ENCODE measurements at places on chromosomes 7 and 10. TPM values are rescaled to one million over a fixed set of nuclear protein-coding genes. Genes with fewer than 3 reads are reported as not detected.

DNA sequence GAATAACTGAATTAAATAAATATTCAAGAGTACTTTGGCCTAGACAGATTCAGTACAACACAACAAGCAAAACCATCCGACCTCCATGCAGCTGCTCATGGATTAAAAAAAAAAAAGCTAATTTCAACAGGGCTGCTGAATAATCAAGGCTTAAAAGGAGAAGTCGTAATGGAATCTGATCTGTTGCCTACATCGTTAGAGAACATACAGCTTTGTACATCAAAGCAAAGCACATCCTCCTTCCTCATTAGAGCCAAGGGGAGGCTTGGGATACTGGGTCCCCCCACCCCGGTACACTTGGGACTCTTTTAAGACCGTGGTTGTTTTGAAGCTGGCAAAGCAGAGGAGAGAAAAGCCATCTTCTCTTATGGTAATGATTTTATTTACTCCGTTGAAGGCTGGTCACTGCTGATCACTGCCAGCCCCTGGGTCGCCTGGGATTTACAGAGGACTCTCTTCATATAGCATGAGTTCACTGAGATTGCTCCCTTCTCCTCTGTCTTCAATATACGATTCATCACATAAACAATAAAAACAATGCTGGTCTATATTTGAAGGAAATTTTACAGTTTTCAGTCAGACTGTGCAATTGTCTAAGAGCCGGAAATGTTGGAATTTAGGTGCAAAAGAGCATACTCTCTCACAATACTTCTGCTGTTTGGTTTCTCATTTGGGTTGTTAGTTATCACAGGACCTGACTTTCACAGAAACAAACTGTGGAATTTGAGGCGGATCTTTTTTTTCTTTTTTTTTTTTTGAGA is 148.8 kb downstream of the FAM107B start:
- no peaks in the 10 kb centered on the region for H3K27me3 ChIP-seq
- H3K4me3 ChIP-seq: no peak overlapping the region
- H3K27ac ChIP-seq: no peak overlapping the region
- no peaks in the 10 kb centered on the region for H3K36me3 ChIP-seq
- no peaks in the 10 kb centered on the region for H3K4me1 ChIP-seq

Gene PIP
- not detected for total RNA-seq

DNA sequence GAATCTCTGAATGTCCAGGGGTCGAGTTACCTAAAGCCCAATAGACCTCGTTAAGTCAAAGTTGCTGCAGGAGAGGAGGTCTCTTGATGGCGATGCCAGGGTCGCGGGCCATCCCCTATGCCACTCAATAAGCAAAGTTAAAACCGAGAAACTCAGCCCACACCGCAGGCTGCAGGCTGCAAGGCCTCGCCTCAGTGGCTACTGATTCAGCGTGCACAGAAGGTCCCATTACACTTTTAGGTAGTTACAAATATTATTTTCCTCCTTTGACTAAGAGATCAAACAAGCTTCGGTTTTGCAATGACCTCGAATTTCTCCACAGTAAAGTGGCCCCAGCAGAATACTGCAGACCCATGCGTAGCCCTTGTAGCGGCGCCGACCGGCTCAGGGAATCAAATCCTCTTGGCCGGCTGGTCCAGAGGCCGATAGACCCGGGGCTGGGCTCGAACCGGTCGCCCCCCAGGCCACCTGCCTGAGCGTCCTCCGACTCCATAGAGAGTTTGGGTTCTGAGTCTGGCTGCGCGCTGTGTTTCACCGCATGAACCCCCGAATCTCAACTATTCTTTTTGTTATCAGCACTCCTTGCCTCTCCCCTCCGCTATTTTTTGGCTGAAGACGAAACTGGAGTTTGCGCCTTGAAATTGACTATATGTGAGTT is 2.3 kb downstream of the C1QL3 start:
- H3K4me3 ChIP-seq: no peak overlapping the region
- no peak overlapping the region for H3K27ac ChIP-seq
- H3K4me1 ChIP-seq: peaks cover 24% of the 10 kb centered on the region
- H3K36me3 ChIP-seq: no peaks in the 10 kb centered on the region
- H3K27me3 ChIP-seq: peaks cover 20% of the 10 kb centered on the region

DNA sequence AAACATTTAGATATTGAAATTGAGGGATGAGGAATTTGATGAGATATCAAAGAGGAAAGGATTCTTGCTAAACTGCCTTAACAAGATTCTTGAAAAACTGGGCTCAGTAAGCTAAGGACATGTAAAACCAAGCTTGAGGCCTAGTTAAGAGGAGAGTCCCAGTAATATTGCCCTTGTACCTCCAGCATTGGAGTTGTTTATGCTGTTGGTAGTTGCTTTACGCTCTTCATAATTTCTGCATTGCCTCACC is 156.1 kb upstream of the TRIM24 start:
- H3K36me3 ChIP-seq: no peaks in the 10 kb centered on the region
- no peaks in the 10 kb centered on the region for H3K4me1 ChIP-seq
- DNase-seq: no peak
- H3K27ac ChIP-seq: no peak overlapping the region
- H3K27me3 ChIP-seq: no peaks in the 10 kb centered on the region

Gene WNT2
- total RNA-seq: not detected

DNA sequence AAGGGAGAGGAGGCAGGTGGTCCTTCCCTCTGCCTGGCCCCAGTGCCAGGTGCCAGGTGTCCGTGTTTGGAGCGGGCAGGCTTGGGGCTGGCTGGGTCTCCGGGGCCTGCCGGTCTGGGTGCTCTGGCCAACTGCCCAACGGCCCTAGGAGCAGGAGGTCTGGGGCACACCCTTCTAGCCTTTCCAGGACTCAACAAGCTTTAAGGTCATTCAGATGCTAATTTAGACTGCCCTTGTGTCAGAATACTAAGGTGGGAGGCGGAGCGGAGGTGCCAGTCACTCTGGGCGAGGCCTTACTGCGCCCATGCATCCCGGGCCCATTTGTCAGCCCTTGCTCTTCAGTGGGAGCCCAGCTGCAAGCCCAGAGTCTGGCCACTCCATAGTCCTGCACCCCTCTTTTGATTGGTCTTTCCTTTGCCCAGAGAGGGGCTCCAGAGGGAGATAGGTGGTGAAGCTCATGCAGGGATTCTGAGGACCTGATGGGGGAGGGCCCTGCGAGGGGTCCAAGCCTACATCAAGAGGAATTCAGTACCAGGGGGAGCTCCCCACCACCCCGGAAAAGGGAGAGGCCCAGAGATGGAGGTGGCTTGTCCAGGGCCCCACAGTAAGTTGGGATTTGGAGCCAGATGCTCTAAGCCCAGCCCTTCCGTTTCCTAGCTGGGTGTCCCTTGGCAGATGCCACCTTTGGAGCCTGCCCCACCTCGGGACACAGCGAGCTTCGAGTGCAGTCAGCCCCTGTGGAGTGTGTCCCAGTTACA is 1.3 kb downstream of the PGAM2 start:
- no peak overlapping the region for H3K27ac ChIP-seq
- H3K4me1 ChIP-seq: peaks cover 24% of the 10 kb centered on the region
- no peak overlapping the region for H3K4me3 ChIP-seq
- peaks cover 8% of the 10 kb centered on the region for H3K36me3 ChIP-seq

Gene LRIT1
- not detected for total RNA-seq

Gene SOSTDC1
- total RNA-seq: not detected

Gene SP8
- total RNA-seq: not detected

Gene RTKN2
- not detected for total RNA-seq

Gene KAZALD1
- total RNA-seq: 1.6 TPM

- H3K36me3 ChIP-seq: no peaks in the 10 kb centered on the region
- H3K4me3 ChIP-seq: no peak overlapping the region
- DNase-seq: peak; percentile 8
- no peaks in the 10 kb centered on the region for H3K4me1 ChIP-seq
- H3K27ac ChIP-seq: no peak overlapping the region
- no peaks in the 10 kb centered on the region for H3K27me3 ChIP-seq
Measured at GRCh38 chr7:104627516-104627915, 299.1 kb downstream of the LHFPL3 start.

Gene PRSS2
- total RNA-seq: 15,993 TPM

Gene EFCAB10
- not detected for total RNA-seq

Gene TMEM176A
- total RNA-seq: 27.5 TPM

Gene ZNF365
- 1.6 TPM for total RNA-seq

- no peak overlapping the region for H3K27ac ChIP-seq
- no peaks in the 10 kb centered on the region for H3K4me1 ChIP-seq
- no peaks in the 10 kb centered on the region for H3K27me3 ChIP-seq
Measured at GRCh38 chr10:87976101-87976743, 112.8 kb downstream of the PTEN start.

Gene BICC1
- 42.0 TPM for total RNA-seq

GRCh38 chr10:22103701-22104470 is 100.4 kb upstream of the DNAJC1 start:
- H3K27ac ChIP-seq: no peak overlapping the region
- no peaks in the 10 kb centered on the region for H3K4me1 ChIP-seq
- no peaks in the 10 kb centered on the region for H3K36me3 ChIP-seq
- no peaks in the 10 kb centered on the region for H3K27me3 ChIP-seq
- no peak for DNase-seq
- H3K4me3 ChIP-seq: no peak overlapping the region

- H3K27ac ChIP-seq: no peak overlapping the region
- no peaks in the 10 kb centered on the region for H3K36me3 ChIP-seq
- peaks cover 3% of the 10 kb centered on the region for H3K4me1 ChIP-seq
Measured at GRCh38 chr7:39271402-39271801, 293.7 kb downstream of the POU6F2 start.

Gene MOSPD3
- total RNA-seq: 8.6 TPM

Gene PON3
- 3.0 TPM for total RNA-seq

DNA sequence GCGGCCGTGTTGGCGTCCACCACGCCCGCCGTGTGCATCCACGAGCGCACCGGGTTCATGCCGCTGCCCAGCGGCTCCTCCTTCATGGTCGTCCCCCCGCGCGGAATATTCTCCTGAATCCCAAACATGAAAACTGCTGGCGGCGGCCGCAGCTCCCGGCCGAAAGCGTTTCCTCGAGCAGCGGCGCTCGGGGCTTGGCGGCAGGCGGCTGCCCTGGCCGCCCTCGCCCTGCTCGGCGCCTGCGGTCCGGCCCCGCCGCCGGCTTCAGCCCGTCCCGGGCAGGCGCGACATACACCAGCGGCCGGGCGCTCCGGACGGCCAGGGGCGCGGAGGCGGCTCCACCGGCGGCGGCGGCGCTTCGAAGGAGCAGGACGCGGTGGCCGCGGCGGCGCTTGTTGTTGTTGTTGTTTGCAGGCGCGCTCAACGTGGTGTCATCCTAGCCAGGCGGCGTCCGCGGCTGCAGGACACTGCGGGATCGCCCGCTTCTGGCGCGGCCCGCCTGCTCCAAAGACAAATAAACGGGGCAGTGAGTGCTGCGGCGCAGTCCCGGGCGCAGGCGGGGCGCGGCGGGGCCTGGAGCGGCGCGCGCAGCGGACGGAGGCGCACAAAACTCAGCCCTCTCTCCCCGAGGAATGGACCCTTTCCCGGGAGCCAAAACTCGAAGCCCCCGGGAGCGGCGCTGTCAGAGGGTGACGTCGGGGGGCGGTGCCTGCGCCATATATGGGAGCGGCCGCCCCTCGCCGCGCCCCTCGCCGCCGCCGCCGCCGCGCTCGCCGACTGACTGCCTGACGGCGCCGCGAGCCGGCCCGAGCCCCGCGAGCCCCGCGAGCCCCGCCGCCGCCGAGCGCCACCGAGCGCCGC is at the start of gene EBF3:
EBF3 (minus strand) TSS at position 634 of the 861 bp plus-strand sequence; CDS start at position 128, 506 bp downstream.
- DNase-seq: peak; percentile 55
- H3K36me3 ChIP-seq: no peaks in the 10 kb centered on the region
- peak within 1 kb of the TSS; percentile 24 for H3K27ac ChIP-seq
- H3K27me3 ChIP-seq: peaks cover 76% of the 10 kb centered on the region
- H3K4me1 ChIP-seq: peaks cover 49% of the 10 kb centered on the region
- no peak within 1 kb of the TSS for H3K4me3 ChIP-seq

DNA sequence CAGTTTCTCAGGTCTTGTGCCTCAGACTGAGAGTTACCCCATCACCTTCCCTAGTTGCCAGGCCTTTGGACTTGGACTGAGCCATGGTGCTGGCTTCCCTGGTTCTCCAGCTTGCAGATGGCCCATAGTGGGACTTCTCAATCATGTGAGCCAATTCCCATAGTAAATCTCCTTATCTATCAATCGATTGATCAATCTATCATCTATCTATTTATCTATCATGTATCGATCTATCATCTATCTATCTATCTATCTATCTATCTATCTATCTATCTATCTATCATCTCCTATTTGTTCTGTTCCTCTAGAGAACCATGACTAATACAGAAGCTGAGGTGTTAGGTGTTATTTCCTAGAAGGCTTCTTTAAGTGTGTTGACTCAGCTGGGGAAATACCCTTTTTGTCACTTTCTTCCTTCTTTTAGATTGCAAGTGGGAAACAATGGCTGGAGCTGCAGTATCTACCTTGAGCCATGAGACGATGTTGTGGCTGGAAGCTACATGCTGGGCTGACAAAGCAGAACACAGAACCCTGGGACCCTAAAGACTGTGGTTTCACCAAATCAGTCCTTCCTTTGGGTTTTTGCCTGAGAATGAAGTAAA is 234.7 kb upstream of the GLI3 start:
- H3K27ac ChIP-seq: no peak overlapping the region
- no peak overlapping the region for H3K4me3 ChIP-seq
- no peaks in the 10 kb centered on the region for H3K36me3 ChIP-seq
- no peak for DNase-seq

- H3K36me3 ChIP-seq: no peaks in the 10 kb centered on the region
- H3K4me3 ChIP-seq: no peak overlapping the region
- DNase-seq: no peak
- no peaks in the 10 kb centered on the region for H3K27me3 ChIP-seq
Measured at GRCh38 chr10:26488344-26488743, 50.2 kb downstream of the APBB1IP start.

DNA sequence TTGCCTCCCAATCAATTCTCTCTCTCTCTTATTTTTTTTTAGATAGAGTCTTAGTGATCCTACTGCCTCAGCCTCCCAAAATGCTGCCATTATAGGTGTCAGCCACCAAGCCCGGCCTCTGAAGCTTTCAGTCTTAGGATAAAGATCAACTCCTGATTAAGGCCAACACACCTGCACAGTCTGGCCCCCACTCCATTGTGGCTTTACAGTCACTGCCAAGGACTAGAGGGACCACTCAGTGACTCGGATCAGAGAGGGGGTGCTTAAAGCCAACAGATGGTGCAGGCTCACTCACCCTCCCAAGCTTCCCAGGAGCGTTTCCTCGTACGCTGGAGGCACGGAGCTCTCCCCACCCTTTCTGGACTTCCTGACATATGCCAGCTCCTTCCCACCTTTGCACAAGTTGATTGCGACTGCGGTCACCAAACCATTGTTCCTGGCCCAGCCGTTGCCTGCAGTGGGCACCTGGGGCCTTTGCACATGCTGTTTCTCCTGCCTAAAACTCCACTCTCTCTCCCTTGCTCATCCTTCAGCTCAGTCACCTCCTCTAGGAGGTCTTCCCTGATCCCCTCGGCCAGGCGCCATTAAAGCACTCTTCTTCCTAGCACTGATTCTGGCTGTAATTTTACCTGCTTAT is 1.7 kb upstream of the CDH23 start:
- H3K36me3 ChIP-seq: no peaks in the 10 kb centered on the region
- H3K4me1 ChIP-seq: peaks cover 15% of the 10 kb centered on the region
- DNase-seq: no peak
- no peaks in the 10 kb centered on the region for H3K27me3 ChIP-seq

DNA sequence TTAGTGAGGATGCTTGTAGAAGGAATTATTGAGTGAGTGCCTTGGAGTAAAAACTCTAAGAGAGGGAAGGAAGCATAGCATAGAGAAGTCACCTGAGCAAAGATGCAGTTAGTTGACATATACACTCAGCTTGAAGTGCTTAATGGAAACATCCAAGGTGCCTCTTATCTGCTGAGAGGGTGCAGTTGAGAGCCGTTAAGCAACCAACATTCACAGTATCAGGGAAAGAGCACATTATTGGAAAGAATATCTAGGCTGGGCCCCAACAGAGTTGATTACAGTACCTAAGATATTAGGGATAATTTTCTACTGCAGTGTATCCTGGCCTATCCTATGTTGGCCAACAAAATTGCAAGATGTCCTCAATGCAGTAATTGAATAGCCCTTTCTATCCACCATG is 302.0 kb downstream of the ETV1 start:
- DNase-seq: no peak
- no peaks in the 10 kb centered on the region for H3K4me1 ChIP-seq
- H3K27me3 ChIP-seq: no peaks in the 10 kb centered on the region

All from body of pancreas (tissue), 4 donors.